ENCODE measurements at places on chromosomes 7 and 10.

DNA sequence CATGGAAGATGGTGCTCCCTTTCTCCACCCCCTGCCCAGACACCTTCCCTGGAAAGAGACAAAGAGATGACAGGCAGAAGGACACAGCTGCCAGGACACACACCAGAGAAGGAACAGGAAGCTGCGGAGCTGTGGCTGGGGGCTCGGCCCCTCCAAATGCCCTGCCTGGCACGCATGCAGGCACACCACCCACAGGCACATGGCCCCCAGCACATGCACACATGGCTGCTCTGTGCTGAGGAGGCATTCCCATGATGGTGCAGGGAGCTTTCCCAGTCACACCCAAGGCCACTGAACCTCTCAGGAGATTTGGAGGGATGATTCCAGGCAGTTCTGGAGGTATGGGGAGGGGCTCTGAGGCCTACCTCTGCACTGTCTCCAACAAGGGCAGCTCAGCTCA, 143.3 kb downstream of the GRID1 start:
- DNase-seq = no peak

GRCh38 chr7:46162609-46163008, 241.5 kb upstream of the IGFBP3 start:
- peak; percentile 62 for DNase-seq

- DNase-seq = no peak
Observed at GRCh38 chr7:37354656-37355131, 94.0 kb downstream of the ELMO1 start.

GRCh38 chr10:12644380-12645144, 295.2 kb downstream of the CAMK1D start:
- DNase-seq = no peak

GRCh38 chr10:13942035-13942434, 355.3 kb downstream of the PRPF18 start:
- DNase-seq = no peak

GRCh38 chr10:3783316-3783681, 1.7 kb downstream of the KLF6 start:
- peak; percentile 86 for DNase-seq

DNA sequence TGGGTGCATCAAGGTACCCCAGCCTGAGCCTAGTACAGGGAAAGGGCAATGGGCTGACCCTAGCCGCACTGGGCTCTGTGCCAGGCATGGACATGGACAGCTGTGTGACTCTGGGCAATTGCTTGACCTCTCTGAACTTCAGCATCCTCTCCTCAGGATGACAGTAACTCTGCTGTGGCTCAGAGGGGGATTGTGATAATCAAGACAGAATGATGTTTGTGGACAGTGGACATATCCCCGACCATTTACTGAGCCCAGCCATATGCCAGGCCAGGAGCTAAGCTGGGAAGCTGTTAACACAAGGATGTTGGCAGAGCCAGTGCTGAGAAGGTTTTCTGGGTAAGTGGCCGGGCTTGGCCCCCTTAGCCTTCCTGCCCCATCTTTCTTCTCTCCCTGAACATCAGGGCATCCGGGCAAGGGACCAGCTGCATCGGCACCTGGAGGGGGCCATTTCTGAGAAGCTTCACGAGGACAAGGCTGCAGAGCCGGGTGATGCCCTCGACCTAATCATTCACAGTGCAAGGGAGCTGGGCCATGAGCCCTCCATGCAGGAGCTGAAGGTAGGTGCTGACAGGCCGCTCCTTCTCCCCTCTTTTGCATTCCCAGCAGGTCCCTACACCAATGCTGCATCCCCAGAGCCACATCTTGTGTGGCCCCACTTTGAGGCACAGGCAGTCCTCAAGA, 3.5 kb downstream of the CYP26C1 start:
- no peak for DNase-seq

DNA sequence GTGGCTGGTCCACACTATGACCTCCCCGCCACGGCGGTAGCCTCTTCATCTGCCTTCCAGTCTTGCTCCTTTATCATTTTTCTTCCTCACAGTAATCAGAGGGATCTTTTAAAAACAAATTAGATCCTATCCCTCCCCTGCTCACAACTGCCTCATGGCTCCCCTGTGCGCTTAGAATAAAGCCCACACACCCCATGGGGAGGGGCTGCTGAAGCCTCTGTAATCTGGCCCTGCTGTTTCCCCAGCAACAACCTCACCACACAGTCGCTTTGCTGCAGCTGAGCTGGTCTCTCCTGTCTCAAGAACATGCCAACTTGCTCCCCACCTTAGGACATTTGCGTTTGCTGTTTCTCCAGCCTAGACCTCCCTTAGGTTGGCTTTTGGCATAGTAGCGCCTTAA, 41.0 kb downstream of the SP8 start:
- DNase-seq = no peak

DNA sequence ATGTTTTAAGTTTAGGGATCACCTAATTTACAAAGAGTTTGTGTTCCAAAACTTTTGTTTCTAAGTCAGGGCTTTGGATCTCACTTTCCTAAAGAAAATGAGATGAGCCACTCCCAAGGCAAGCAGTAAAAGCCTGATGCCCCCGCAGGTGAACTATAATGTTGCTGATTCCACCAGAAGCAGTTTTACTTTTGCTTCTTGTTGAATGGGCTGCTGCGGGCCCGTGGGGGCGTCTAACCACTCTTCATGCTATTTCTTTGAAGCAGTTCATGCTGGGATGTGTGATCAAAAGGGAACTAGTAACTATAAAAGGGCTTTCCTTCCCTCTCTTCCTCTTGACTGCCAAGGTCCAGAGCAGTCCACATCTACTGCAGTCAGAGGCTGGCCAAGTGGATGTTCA, 118.7 kb upstream of the NEBL start:
- no peak for DNase-seq
